ENCODE measurements at places on chromosomes 1 and 21.

DNA sequence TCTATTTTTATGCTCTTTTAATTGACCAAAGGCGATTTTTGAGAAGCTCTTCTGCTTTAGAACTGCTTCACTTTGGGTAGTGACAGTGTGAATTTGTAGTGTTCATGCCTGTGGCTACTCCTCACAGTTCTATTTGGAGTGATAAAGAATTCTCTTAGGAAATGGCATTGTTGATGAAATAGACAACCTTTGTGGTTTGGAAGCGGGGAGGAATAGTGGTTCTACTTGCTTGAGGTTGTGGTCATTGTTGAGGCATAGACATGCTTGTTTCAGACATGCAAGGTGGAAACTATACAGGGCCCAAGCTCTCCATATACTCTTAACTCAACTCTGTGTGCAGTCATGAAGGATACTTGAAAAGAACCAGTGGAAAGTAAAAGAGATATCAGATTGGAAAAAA lies 481.1 kb upstream of the NEGR1 start:
- DNase-seq, result no peak

DNA sequence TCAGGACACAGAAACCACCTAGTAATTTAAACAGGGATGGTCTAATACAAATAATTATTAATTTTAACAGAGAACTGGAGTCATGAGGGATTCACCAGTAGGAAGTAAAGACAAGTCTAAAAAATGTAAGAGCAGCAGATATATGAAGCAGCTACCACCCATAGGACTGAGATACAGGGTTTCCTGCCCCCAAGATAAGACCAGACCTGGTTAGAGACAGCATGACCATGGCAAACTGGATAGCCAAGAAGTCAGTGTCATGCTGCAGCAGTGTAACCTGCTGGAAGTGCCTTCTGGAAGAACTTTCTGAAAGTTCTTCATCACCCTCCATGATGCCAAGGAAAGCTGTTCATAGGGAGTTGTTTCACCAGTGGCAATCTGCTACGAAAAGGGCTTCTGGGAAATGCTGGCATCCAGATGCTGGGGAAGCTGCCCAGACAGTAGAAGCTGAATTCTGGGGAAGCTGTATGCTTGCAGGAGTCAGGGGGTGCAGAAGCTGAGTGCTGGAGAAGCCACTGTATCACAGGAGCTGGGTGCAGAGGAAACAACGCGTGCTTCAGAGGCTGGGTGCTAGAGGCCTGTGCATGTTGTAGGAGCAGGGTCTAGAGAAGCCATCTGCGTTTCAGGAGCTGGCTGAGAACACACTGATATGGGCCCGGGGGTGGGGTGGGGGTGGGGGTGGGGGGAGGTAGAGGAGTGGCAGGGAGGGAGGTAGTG lies 356.4 kb downstream of the DISC1 start:
- no peak for DNase-seq

GRCh38 chr1:65998763-65999583 lies 206.3 kb downstream of the PDE4B start:
- DNase-seq, result no peak

- DNase-seq, result no peak
Observed at GRCh38 chr1:228911225-228912210, 176.2 kb downstream of the RHOU start.

DNA sequence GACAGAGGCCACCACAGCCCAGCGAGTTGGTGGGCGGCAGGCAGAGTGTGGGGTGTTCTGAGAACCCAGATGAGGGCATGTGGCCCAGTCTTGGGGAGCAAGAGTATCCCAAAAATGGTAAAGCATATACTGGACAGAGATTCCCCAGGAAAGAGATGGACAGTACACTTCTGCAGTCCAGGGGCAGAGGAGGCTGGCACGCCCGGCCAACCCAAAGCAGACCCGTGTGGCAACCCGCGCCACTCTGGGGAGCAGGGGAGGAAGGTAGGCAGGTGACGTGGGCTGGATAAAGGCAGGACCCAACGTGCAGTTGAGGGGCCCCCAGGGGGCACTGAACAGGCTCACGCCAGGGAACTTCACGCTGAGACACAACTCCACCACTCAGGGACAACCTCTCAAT lies 46.4 kb upstream of the RIPK4 start:
- no peak for DNase-seq

- no peak for DNase-seq
Observed at GRCh38 chr1:163083690-163084089, 14.5 kb downstream of the RGS4 start.

- DNase-seq, result no peak
Observed at GRCh38 chr1:3236361-3236760, 167.4 kb downstream of the PRDM16 start.

DNA sequence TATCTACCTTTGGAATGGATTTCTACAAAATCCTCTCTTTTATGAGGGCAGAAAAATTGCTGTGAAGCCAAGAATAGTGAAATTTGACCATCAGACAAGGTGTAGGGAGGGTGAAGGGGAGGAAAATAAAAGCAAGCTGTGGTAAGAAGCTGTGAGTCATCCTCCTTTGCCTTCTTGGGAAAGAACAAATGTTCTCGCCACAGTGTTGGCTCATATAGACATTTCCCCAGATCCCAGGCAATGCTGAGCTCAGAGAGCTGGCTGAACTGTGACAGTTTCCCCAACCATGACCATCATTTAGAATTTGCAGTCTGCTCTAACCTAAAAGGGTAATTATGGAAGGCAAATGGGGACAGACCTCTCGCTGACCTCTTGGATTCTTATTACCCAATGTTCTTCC lies 235.4 kb downstream of the PBX1 start:
- no peak for DNase-seq

DNA sequence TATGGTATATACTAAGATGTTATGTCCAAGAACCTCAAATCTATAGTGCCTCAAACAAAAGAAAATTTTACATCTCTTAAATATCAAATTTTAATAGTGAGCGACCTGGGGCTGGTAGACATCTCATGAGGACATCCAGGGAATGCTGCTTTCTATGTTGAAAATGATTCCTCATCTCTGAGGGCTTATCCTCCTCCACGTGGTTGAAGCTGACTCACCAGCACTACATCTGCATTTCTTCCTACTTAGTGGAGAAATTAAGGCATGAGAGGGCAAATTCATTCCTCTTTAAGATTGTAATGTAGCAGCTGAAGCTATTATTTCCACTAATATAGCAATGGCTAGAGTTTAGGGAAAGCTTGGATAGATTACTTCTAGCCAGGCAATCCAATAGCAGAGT lies 529.5 kb downstream of the COL11A1 start:
- DNase-seq, result no peak

GRCh38 chr1:19478322-19478721 lies 7.0 kb downstream of the CAPZB start:
- DNase-seq, result no peak

DNA sequence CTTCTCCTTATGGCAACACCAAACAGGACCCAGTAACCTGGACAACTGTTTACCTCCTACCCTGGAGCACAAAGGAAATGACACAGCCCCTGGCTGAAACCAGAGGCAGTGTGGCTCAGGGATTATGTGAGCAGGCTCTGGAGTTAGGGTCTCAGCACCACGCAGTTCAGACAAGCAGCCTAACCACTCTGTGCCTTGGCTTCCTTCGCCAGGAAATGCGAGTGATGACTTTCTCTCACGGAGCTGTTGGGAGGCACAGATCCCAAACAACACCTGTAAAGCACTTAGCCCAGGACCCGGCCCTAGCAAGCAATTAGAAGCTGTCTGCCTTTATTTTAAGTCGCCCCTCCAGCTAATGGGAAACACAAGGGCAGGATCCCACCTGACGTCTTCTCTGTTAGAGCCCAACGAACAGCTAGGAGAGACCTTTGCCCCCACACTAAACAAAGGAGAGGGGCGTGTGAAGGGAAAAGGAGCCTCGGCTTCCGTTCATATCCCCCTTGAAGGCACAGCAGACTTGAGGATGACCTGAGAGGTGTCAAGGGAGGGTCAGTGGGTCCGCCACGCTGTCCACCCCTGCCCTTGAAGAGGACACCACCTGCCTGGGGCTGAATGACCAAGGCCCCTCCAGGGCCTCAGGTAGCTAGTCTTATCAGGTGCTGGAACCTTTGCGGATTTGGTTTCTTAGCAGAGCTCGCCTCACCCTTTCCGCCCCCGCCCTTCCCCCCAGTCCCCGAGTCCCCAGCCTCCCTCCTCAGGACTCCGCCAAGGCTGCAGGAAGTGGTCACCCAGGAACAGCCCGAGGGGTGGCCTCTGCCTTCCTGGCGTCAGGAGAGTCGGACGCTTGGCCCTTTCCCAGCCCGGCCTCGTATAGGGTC lies 860 bp downstream of the TMEM63A start:
- no peak for DNase-seq

- DNase-seq, result no peak
Observed at GRCh38 chr1:165773324-165773965, 4.8 kb upstream of the TMCO1 start.

GRCh38 chr1:18903291-18903756 lies 969 bp upstream of the ALDH4A1 start:
- DNase-seq, result no peak

DNA sequence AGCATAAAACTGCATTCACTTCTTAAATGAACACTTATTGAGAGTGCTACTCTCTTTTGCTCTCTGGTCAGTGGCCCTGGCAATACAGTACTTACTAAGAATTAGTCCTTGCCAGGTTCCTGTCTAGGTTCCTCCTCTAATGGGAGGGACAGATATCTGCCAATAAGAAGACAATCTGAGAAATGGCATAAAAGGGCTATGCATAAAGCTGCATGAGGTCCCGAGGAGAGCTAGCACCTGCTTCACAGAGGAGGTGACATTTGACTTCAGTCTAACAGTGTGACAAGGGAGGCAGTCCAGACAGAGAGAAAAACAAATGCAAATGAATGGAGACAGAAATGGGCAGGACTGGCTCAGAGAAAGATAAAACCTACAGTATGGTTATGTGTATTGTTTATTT lies 357.1 kb upstream of the SGIP1 start:
- DNase-seq, result no peak

DNA sequence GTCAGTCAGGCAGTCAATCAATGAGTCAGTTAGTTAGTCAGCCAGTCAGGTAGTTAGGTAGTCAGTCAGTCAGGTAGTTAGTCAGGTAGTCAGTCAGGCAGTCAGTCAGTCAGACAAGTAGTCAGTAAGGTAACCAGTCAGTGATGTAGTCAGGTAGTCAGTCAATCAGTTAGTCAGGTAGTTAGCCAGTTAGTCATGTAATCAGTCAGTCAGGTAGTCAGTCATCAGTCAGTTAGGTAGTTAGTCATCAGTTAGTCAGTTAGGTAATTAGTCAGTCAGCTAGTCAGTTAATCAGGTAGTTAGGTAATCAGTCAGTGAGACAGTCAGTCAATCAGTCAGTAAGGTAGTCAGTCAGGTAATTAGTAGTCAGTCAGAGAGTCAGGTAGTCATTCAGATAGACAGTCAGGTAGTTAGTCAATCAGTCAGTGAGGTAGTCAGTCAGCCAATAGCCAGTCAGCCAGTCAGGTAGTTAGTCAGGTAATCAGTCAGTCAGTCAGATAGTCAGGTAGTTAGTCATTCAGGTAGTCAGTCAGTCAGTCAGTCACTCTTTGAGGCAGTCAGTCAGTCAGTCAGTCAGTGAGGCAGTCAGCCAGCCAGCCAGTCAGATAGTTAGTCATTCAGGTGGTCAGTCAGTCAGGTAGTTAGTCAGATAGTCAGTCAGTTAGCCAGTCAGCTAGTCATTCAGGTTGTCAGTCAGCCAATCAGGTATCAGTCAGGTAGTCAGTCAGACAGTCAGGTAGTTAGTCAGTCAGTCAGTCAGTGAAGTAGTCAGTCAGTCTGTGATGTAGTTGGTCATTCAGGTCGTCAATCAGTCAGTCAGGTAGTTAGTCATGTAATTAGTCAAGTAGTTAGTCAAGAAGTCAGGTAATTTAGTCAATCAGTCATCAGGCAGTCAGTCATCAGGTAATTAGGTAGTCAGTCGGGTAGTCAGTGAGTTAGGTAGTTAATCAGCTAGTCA lies 15.3 kb downstream of the KRTAP10-1 start:
- DNase-seq, result no peak

- DNase-seq, result no peak
Observed at GRCh38 chr1:234962340-234962989, 166.2 kb downstream of the TOMM20 start.

GRCh38 chr1:85146972-85147359 lies 53.9 kb downstream of the SYDE2 start:
- DNase-seq, result no peak

DNA sequence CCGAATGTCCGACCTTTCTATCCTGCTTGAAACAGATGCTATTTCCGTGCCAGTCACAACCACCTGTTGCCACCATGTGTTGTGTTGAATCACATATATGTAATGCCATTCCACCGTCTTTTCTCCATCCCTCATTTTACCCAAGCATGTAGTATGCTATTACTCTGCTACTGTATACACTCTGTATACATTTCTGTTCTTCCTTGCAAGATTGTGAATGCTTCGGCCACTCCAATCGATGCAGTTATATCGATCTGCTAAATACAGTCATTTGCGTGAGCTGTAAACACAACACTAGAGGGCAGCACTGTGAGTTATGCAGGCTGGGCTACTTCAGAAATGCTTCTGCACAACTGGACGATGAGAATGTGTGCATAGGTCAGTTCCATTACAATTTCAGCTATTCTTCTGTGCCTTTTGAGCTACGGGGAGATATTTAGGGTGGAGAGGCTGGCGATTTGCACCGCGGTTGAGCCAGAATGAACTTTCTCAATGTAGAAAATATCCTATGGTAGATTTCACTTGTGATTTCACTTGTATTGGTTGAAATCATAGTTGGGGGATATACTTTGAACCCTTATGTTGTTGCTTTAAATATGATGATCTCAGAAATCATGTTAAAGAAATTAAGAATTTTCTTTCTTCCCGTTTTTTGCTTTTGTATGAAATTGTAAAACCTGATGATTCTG lies 289.8 kb downstream of the NTNG1 start:
- no peak for DNase-seq

- DNase-seq, result no peak
Observed at GRCh38 chr21:45109831-45110492, 35.6 kb downstream of the ADARB1 start.

GRCh38 chr1:209277662-209278061 lies 305.9 kb upstream of the CAMK1G start:
- no peak for DNase-seq

GRCh38 chr1:99710994-99711393 lies 55.4 kb downstream of the FRRS1 start:
- DNase-seq, result no peak

Measured in D721Med (cell line).